Right atrium auricular region (tissue), 2 donors: ENCODE measurements at places on chromosomes 2 and 18.
A peak's percentile ranks its signal among the peaks of the same experiment; 100 is the strongest.

DNA sequence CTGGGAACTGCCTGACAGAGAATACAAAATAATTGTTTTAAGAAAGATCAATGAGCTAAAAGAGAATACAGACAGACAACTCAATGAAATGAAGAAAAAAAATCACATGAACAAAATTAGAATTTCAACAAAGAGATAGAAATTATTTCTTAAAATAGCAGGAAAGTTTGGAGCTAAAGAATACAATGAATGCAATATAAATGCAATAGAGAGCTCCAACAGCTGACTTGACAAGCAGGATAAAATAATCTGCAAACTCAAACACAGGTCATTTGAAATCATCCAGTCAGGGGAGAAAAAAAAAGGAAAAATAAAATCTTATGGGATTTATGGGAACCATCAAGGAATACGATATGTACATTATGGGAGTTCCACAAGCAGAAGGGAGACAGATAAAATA lies 902.7 kb upstream of the ZEB2 start:
- DNase-seq: no peak

- DNase-seq: no peak
Measured at GRCh38 chr2:60502144-60502543, 51.3 kb downstream of the BCL11A start.

DNA sequence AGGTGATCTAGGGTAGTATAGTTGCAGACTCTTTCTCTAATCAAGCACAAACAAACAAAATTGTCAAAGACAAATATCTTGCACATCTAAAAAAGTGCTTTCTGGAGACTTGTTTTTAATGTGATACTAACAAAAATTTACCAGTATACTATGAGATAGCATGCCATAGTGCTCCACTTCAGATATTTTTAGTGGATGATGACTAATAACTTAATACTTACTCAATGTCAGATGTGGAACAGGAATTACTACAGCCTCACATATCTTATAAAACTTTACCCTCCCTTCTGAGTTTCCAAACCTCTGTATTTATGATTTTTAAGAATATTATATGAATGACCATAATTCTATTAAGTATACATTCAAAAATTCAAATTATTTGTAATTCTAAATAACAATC lies 1162.0 kb upstream of the SLC39A10 start:
- no peak for DNase-seq

DNA sequence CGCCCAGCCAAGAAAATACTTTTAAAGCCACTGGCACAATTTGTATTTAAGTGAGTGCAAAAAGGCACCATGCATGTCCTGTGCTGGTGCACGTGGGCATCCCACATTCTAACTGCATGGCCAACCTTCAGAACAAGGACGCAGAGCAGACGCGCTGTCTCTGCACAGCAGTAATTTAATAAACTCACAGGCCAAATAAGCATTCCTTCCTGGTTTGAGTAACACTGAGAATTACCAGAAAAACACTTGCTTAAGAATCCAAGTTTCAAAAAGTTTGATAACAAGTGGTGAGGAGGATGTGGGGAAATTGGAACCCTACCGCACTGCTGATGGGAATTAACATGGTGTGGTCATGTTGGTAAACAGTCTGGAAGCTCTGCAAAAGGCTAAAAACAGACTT lies 38.7 kb downstream of the RPL31 start:
- DNase-seq: no peak

GRCh38 chr2:30949435-30949834 lies 142.2 kb upstream of the CAPN13 start:
- no peak for DNase-seq

DNA sequence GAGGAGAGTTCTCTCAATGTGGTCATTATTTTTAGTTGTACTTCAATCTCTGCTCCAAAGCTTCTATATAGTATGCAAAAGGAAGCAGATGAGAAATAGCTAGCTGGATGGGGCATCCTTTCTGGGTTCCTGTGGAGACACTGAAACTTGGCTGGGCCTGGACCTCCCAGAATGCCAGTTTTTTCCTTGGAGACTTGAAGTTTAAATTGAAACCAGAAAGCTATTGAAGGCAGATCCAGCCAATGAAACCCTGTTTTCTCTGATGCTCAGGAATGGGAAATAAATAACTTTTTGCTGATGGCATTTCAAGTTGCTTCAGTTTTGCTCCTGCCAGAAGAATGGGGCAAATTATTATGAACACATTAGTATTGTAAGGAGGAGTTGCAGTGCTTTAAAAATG lies 2.9 kb downstream of the SETBP1 start:
- DNase-seq: no peak

DNA sequence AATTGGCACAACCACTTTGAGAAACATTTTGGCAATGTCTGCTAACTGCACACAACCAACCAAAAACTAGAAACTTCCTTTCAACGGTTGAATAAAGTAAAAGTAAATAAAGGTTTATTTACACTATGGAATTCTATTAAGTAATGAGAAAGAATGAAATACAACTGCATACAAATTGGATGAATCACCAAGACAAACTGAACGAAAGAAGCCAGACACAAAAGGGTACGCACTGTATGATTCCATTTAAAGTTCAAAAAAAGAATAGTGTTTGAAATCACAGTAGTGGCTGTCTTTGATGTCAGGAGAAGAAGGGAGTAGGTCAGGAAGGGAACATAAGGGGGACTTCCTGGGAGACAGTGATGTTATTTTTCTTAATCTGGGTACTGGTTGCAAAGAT lies 46.5 kb upstream of the SULT1C3 start:
- DNase-seq: no peak

DNA sequence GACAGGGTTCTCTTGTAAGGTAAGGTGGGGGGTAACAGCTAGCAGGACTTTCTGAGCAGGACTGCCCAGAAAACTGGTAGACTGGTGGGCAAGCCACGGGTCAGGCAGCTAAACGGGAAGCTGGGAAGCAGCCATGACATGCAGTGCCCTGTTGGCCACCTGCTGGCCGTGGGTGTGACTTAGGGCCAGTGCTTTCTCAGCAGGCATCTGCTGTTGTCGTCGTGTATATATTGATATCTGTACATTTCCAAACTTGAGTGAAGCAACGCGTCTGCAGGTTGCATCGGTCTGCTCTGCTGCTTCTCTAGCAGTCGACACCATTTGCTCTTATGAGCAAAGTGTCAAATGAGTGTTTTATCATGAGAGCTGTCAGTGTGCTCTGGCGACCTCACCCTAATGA lies 31.0 kb downstream of the COA5 start:
- DNase-seq: peak; percentile 48
